NCI-H748 treated with DMSO at 0.1 percent for 48 hours (cell line): ENCODE measurements at places on chromosomes 5 and 9.
A peak's percentile ranks its signal among the peaks of the same experiment; 100 is the strongest.

DNA sequence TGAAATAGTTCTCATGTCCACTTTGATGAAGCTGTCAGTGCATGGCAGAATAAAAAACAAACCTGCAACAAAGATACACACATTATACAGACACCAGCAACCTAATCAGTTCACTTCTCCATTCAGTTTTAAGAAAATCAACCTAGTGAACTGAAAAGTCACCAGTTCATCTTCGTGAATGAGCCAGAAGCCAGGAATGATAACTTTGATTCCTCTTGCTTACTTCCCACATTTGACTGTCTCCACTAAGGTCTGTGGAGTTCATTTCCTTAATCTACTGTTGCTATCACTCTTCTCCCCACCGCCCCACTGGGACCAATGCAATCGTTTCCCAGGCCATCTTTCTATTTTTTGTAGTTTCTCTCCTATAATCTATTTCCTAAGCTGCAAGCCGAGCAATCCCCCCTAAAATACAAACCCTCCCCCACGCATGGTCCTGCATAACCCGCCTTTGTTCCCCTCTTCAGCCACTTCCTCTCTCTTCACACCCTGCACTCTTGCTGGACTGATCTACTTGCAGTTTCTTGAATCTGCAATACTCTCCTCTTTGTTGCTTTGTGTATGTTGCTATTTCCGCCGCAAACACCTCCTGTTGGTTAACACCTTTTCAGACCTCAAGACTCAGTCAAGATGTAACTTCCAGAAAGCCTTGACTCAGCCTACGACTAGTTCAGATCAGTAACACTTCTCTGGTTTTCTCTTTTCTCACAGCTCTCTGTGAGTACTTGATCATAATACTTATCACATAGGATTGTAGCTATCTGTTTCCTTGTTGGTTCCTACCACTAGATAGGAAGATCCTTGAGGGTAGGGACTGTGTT is 16.6 kb downstream of the STOM start:
- no peak for DNase-seq

GRCh38 chr5:131997026-131997726 is 14.3 kb downstream of the ACSL6 start:
- no peak for DNase-seq

DNA sequence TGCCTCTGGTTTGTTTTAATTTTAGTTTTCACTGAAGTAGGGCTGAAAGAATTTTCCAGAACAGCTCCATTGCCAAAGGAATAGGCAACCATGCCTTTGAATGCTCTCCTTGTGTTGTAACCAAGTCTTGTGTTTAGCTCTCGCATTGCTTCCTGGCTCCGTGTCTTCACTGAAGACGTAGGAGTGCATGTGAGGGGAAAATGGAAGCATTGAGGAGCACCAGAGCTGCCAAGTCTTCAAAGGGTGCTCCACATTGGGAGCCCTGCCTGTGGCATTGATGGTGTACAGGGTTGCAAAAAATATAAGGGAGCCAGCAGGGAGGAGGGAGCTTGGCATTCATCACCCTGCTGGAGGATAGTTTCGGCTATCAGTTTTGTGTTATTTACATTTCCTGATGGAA is 86.6 kb downstream of the NTRK2 start:
- DNase-seq: no peak

GRCh38 chr5:97063251-97063650 is 79.2 kb downstream of the LIX1 start:
- no peak for DNase-seq

DNA sequence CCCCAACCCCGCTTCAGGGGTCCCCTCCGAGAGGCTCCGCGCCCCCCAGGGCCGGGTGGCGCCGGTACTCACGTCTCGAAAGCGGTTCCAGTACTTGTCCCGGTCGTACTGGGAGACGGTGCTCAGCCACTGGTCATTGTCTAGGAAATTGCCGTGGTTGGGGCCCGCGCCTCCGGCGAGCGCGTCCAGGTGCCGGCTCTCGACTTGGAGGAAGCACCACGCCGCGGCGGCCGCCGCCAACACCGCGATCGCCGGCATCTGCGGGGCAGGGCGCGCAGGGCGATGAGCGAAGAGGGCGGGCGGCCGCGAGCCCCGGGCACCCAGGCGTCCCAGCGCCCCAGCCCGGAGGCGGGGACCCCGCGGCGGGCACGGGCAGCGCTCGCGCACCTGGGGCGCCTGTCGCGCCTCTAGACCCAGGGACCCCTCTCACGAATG is 808 bp downstream of the SPOCK1 start:
- peak; percentile 17 for DNase-seq

- peak; percentile 93 for DNase-seq
Observed at GRCh38 chr9:119905724-119906123, 536.5 kb upstream of the BRINP1 start.

DNA sequence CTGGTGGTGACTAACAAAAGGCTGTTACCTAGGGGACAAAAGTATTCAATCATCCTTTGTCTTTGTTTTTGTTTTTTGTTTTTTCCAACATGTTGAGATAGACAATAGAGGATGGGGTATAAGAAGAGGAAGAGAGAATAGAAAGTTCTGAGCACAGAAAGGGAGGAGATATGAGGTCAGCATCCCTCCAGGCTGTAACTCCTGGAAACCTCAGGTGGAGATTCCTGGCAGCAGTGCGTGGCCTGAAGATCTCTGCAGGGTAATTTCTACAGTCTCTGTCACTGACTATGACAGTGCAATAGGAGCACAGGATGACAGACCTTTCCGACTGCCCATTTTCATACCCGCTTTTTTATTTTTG is 112.1 kb downstream of the ADRB2 start:
- no peak for DNase-seq

DNA sequence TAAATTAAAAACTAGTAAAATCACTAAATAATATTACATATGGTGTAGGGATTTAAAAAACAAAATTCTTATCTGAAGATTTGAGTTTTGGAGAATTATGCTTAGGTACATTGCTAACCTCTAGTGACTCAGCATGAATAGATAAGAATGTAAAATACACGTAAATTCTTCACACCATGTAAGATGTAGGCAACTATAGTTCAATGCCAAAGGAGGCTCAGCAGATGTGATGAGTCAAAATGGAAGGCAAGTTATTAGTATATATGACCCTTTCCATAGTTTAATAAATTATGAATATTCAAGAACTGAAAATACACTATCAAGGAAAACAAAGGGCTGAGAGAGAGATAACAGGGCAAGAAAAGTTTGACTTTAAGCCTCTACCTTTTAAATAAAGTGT is 79.0 kb downstream of the MRPS30 start:
- DNase-seq: no peak

DNA sequence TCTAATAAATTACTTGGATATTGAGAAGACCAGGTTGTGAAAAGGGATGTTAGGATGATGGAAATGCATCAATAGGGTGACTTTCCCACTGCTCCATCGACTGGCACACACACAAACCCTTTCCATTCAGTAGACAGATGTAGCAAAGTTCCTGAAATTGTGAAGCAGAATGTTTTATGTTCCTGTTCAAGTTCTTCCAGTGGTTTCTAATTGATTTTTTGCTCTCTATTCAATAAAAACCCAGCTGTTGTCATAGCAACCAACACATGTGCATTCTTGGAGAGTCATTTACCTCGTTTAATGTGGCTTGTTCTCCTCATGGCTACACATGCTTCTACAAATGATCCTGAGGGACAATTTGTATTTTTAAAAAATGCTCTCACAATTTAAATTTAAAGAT is 244.6 kb downstream of the RAB3C start:
- DNase-seq: no peak

DNA sequence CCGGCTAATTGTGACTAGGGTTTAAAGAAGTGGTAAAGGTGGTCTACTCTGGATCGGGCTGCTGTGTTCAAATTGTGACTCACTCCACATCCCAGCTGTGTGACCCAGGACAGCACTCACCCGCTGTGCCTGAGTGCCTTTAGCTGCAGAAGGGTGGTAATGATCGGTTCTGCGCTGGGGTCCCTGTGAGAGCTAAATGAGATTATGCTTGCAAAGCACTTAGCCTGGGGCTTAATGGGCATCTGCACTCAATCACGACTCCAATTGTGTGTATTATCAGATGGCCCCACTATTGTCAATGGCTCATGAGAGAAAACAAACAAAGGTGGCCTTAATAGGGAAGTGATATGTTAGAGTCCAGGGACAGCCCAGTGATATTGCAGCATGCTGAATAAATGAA is 25.1 kb upstream of the TBC1D2 start:
- DNase-seq: peak; percentile 96

- DNase-seq: no peak
Observed at GRCh38 chr9:135081264-135081660, 6.2 kb upstream of the OLFM1 start.

- no peak for DNase-seq
Observed at GRCh38 chr9:104247899-104248460, 153.9 kb downstream of the SMC2 start.

GRCh38 chr5:140633021-140633471 is at the start of gene CD14:
TSS of gene CD14 (minus strand) at chr5:140633175. CDS start at chr5:140633071, 104 bp downstream.
- no peak for DNase-seq

GRCh38 chr9:134134949-134135342 is 936 bp upstream of the WDR5 start:
- peak; percentile 44 for DNase-seq

- peak; percentile 81 for DNase-seq
Observed at GRCh38 chr5:50963971-50964745, 297.7 kb downstream of the PARP8 start.

- DNase-seq: no peak
Observed at GRCh38 chr9:73753171-73753570, 601.5 kb downstream of the ANXA1 start.

- peak; percentile 33 for DNase-seq
Observed at GRCh38 chr5:180201051-180201987, 7.7 kb downstream of the RASGEF1C start.

DNA sequence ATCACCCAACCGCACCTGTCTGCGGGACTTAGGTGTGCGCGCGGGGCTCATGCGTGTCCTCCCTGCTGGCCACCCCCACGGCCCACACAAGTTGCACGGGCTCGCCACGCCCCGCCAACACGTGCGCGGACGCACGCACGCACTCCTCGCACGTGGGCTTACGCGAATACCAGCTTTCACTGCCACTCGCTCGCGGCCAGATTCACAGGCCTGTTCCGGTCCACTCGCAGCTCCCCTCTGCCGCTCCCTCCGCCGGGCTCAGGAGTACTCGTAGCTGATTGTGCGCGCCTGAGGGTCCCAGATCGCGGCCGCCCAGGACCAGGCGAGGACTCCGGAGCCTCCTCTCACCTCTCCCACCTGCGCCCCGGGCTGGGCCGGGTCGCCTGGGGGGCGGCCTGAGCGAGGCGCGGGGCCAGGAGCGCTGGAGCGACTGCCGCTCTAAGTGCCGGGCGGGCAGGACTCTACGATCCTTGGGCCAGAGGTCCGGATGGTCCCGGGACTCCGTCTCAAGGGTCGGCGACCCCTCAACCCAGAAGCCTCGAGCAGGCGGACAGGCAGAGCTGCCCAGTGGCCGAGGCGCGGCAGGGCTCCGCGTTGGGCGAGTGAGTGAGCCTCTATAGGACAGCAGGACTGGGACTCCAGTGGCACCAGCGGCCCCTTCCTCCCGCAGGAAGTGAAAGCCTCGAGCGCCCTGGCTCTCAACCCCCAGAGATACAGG is 3.4 kb downstream of the PCDHGC5 start:
- no peak for DNase-seq

- no peak for DNase-seq
Observed at GRCh38 chr9:127368852-127369402, 28.0 kb upstream of the SLC2A8 start.

DNA sequence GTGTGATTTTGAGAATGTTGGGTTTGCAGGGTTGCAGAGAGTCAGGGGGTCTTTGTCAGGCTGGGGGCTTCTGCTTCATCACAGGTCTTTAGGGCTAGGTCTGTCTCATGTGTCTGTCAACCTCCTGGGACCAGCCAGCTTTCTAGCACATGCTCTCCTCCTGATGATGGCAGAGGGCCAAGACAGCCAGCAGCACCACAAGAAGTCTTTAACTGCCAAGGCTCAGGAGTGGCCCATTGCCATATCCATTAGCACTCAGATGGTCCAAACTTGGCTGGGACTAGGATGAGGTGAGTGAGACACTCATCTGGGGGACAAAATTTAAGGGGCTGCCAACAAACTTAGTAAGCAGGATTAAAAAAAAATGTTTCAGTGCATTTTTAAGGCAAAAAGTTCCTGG is 384.2 kb upstream of the CDH10 start:
- no peak for DNase-seq

GRCh38 chr9:20044686-20045085 is 255.8 kb upstream of the SLC24A2 start:
- no peak for DNase-seq

DNA sequence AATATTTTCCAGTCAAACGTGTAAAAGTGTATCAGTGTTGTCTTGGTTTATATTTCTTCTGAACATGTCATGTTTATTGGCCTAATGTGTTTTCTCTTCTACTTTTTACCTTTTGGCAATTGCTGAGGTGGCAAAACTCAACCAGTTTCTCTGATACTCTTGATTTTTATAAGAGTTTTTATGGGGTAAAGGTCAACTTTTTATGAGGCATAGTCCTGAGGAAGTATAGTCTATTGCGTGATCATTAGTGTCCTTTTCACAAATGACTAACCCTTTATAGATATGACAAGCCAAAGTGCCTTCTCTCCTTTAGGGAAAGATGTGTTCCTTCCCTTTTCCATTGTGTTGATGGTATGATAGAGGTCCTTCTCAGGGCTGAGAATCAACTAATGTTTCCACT is 32.9 kb downstream of the OCLN start:
- no peak for DNase-seq

- DNase-seq: no peak
Observed at GRCh38 chr5:140153255-140153654, 21.7 kb upstream of the CYSTM1 start.

DNA sequence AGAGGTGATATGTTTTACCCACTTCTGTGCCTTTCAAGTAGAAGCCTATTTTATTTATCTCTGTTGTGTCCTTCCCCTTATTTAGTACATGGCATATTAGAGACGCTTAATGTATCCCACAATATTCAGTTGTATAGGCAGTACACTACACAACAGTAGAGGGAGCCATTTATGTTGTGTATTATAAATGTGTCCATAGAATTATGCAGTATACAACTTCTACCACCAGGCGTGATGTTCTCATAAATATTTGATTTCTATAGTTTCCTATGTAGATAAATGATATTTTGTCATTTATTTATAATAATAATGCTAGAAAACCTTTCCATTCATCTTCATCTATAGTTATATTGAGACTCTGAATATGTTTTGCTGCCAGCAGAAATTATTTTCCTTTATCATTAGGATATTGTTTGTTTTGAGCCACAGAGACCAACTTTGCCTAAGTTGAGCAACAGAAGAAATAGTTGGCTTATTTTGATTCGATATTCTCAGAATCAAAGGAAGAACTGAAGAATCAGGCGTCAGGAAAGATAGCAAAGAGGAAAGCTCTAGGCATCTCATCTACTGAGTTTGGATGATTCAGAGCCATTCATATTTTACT is 81.7 kb downstream of the ADAMTS19 start:
- DNase-seq: no peak

- DNase-seq: no peak
Observed at GRCh38 chr5:59864718-59865117, 28.8 kb downstream of the PDE4D start.

DNA sequence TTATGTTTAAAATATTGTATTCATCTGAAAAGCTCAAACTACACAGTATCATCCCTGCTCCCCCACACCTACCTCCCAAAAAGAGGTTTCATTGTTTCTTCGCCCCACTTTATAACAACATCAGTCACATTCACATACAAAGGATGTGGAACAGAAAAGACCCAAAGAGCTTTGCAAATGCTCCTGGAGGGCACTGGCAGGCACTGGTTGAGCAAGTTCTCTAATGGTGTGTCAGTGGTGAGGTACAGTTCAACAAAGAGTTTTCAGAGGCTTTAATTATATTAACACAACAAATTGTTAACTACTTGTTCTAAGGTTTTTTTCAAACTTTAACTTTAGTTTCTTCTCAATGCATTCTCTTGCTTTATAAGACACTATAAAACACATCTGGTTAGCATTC is 54.1 kb upstream of the ECM2 start:
- DNase-seq: no peak
